Transverse colon (tissue), 4 donors: ENCODE measurements at places on chromosomes 1 and 21. TPM values are rescaled to one million over a fixed set of nuclear protein-coding genes. Genes with fewer than 3 reads are reported as not detected.

KCNE1 gene
- 2.4 TPM for total RNA-seq

RUNX1 gene
- total RNA-seq, result 8.3 TPM

STUM gene
- total RNA-seq, result 4.1 TPM

KRTAP12-3 gene
- not detected for total RNA-seq

TEX38 gene
- not detected for total RNA-seq

USH2A gene
- total RNA-seq, result not detected

EXO1 gene
- total RNA-seq, result 32.0 TPM

ALPL gene
- 1.6 TPM for total RNA-seq

TRAF3IP3 gene
- total RNA-seq, result 17.6 TPM

MTMR11 gene
- 285 TPM for total RNA-seq

AMY2B gene
- 11.1 TPM for total RNA-seq

KCND3 gene
- 1.4 TPM for total RNA-seq

C1orf56 gene
- 3.7 TPM for total RNA-seq

FNBP1L gene
- 65.1 TPM for total RNA-seq

OPRD1 gene
- total RNA-seq, result not detected

HCRTR1 gene
- total RNA-seq, result not detected

S100A8 gene
- total RNA-seq, result 1.6 TPM

RPE65 gene
- total RNA-seq, result not detected

PLXNA2 gene
- total RNA-seq, result 86.0 TPM

RNU1-3 gene
- total RNA-seq, result under 0.01 TPM

HCN3 gene
- 28.4 TPM for total RNA-seq

PROK1 gene
- total RNA-seq, result not detected

TMEM200B gene
- 1.6 TPM for total RNA-seq

WDR77 gene
- 10.7 TPM for total RNA-seq

RNU1-1 gene
- under 0.01 TPM for total RNA-seq

MACO1 gene
- total RNA-seq, result 17.7 TPM

NR0B2 gene
- not detected for total RNA-seq

NFASC gene
- 14.7 TPM for total RNA-seq

FAM163A gene
- total RNA-seq, result not detected

MAEL gene
- total RNA-seq, result not detected

NEK2 gene
- 1.9 TPM for total RNA-seq

VCAM1 gene
- total RNA-seq, result 4.1 TPM

KCNT2 gene
- total RNA-seq, result not detected

S1PR1 gene
- 12.7 TPM for total RNA-seq

DENND2C gene
- 1.6 TPM for total RNA-seq

AK5 gene
- total RNA-seq, result 0.79 TPM

FAM3B gene
- total RNA-seq, result not detected

PPIH gene
- 16.9 TPM for total RNA-seq

C8B gene
- total RNA-seq, result not detected

NPR1 gene
- total RNA-seq, result 25.1 TPM

CD247 gene
- total RNA-seq, result 6.4 TPM

SAMSN1 gene
- total RNA-seq, result 9.5 TPM

CASP9 gene
- 19.1 TPM for total RNA-seq

DYNLT5 gene
- 0.48 TPM for total RNA-seq

RNU1-2 gene
- total RNA-seq, result under 0.01 TPM

EFCAB14 gene
- 119 TPM for total RNA-seq

COL16A1 gene
- 135 TPM for total RNA-seq

TRIM17 gene
- not detected for total RNA-seq

TFF2 gene
- total RNA-seq, result not detected

RNF186 gene
- 10.5 TPM for total RNA-seq
